Spinal cord (tissue), 10 donors: ENCODE measurements at places on chromosomes 1 and 21.

DNA sequence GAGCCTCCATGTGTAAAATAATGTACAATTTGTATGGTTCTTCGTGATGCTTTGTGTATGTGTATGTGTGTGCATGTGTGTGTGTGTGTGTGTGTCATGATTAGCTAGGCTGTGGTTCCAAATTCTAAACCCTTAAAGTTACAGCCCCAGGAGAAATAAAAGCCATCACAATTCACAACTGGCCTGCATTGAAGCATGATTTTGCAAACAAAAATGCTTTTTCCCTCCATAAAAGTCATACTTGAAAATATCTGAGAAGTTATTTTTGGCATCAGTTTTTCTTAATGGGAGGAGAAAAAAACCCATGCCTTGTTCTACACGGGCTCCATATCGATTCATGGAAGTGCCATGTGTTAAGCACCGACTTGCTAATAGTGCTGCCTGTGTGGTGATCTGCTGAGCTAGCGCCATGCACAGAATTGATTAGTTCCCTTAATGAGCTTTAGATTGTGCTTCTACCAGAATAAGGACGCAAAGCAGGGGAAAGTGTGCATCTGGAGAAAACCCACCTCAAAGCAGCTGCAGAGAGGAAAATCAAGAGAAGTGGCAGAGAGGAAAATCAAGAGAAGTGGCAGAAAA, 207.3 kb downstream of the DSCAM start:
- no peak overlapping the region for H3K4me3 ChIP-seq
- no peak for DNase-seq
- H3K27ac ChIP-seq, result no peak overlapping the region
- no peaks in the 10 kb centered on the region for H3K27me3 ChIP-seq
- H3K36me3 ChIP-seq, result no peaks in the 10 kb centered on the region
- H3K4me1 ChIP-seq, result peaks cover 19% of the 10 kb centered on the region

DNA sequence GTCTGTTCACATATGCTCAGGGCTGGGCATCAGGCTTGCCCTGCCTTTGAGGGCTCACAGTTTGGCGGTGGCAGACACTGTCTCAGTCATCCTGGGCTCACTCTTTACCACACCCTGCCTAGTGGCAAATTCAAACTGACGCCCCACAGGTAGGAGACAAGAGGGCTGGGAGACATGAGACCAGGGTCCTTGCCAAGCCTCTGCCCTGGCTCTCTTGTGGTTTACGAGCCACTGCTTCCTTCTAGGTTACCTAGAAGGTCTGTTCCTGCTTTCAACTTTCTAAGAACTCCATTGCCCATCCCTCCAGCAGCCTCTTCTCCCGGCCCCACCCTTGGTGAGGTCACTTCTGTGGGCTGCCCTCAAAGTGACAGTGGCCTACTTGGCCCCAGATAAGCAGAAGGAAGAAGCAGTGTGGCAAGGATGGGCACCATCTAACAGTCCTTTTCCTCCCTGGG, 10.5 kb downstream of the KIF21B start:
- peaks cover 93% of the 10 kb centered on the region for H3K4me1 ChIP-seq
- H3K4me3 ChIP-seq, result no peak overlapping the region
- H3K27me3 ChIP-seq, result no peaks in the 10 kb centered on the region
- peaks cover 25% of the 10 kb centered on the region for H3K36me3 ChIP-seq
- H3K27ac ChIP-seq, result peak overlapping the region; percentile 89
- DNase-seq, result no peak

DNA sequence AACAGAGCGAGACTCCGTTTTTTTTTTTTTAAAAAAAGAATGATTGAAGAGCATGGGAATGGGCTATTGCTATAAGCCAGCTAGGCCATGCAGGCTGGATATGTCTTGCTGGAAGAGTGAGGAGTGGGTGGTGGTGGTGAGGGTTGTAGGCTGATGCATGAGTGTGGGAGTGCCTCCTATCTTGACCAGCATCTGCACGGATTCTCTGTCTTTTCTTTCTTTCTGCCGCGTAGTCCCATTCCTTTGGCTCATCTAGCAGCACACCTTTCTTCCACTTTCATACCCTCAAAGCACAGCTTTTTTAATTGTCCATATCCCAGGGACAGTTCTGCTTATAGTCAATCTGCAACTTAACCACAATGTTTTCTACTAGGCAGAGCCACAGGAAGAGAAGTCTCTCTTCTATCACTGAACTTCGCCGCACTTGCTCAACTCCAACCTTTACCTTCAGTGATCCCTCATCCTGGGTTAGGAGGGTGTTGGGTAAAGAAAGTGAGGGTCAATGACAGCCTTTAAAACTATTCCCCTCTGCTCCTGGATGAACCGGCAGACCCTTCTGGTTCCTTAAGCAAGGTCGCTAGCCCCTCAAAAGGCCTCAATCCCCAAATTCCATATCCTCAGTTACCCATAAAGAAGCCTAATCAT, 15.2 kb downstream of the ADCY10 start:
- H3K27ac ChIP-seq, result no peak overlapping the region
- H3K27me3 ChIP-seq, result no peaks in the 10 kb centered on the region
- H3K4me1 ChIP-seq, result no peaks in the 10 kb centered on the region
- no peak overlapping the region for H3K4me3 ChIP-seq

GRCh38 chr1:24503870-24504523, 1.4 kb downstream of the RCAN3 start:
- H3K4me1 ChIP-seq, result peaks cover 11% of the 10 kb centered on the region
- no peak for DNase-seq
- H3K27me3 ChIP-seq, result peaks cover 32% of the 10 kb centered on the region
- H3K36me3 ChIP-seq, result no peaks in the 10 kb centered on the region

DNA sequence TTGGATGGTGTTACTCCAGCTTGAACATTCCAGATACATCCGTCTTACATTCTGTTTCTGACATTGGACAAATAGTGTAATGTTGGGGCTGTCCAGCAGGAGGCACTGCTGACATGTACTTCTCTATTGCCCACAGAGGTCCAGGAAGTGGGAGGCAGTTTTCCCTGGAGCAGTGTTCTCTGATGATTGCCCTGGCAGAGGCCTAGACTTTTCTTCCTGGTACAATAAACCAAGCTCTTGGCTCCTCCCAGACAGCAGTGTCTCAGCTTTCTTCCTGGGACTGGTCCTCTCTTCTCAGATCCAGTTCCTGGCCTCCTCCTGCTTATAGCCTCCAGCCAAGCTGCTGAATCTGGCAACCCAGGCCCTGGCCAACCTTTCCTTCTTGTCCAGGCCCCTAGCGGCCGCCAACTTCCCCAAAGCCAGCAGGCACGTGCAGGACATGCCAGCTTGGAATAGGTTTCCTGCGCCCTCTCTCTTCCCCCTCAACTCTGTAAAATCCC, 14.9 kb upstream of the IFNLR1 start:
- no peaks in the 10 kb centered on the region for H3K36me3 ChIP-seq
- peak; percentile 43 for DNase-seq
- no peak overlapping the region for H3K4me3 ChIP-seq
- H3K27ac ChIP-seq, result no peak overlapping the region
- H3K27me3 ChIP-seq, result no peaks in the 10 kb centered on the region
- peaks cover 11% of the 10 kb centered on the region for H3K4me1 ChIP-seq

DNA sequence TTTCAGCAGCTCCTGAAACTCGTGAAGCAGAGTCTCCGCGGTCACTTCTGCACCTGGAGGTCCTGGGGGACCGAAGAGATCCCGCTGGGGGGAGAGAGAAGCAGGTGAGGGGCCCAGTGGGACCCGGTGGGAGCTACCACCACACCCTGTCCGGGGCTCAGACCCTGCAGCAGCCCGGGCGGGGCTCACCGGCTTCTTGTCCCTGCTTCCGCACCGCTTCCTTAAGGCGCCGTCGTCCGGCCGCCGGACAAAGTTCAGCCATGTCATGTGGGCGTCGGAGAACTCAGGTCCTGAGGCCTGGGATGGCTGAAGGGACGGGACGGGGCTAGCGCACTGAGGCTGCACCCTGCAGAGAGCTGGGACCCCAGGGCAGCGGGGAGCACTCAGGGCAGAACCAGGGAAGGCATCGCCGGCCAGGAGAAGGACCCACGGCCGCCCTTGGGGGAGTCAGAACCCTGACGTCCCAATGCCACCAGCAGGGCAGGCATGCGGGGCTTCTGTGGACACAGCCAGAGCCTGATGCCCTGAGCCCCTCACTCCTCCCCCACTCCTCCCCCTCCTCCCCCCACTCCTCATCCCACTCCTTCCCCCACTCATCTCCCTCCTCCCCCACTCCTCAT, 2.2 kb downstream of the C1QTNF12 start:
- H3K36me3 ChIP-seq, result peaks cover 35% of the 10 kb centered on the region
- peaks cover 20% of the 10 kb centered on the region for H3K4me1 ChIP-seq
- DNase-seq, result no peak
- H3K27me3 ChIP-seq, result peaks cover 42% of the 10 kb centered on the region
- no peak overlapping the region for H3K27ac ChIP-seq
- no peak overlapping the region for H3K4me3 ChIP-seq

GRCh38 chr1:4108758-4109627, 208.9 kb upstream of the C1orf174 start:
- no peaks in the 10 kb centered on the region for H3K36me3 ChIP-seq
- H3K4me1 ChIP-seq, result peaks cover 18% of the 10 kb centered on the region
- H3K27me3 ChIP-seq, result no peaks in the 10 kb centered on the region
- H3K27ac ChIP-seq, result no peak overlapping the region

GRCh38 chr1:64133036-64133435, 70.4 kb upstream of the UBE2U start:
- H3K36me3 ChIP-seq, result no peaks in the 10 kb centered on the region
- no peak overlapping the region for H3K27ac ChIP-seq
- H3K4me3 ChIP-seq, result no peak overlapping the region
- H3K4me1 ChIP-seq, result no peaks in the 10 kb centered on the region
- DNase-seq, result no peak
- H3K27me3 ChIP-seq, result no peaks in the 10 kb centered on the region

DNA sequence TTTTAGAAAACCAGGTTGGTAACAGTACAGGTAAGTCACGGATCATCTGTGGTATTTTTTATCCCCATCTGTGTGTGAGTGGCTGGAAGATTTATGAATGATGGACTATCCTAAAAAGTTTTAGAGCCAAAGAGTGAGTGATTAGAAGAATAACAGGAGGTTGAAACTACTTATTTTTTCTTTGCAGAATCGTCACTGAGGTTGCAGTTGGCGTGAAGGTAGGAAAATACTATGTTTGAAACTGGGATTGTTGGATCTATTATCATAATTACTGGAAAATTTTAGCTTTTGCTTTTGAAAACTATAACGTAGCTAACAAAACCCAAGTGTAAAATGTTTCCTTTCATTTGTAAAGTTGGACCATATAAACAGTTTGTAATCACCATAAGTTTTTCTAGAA, 1.8 kb downstream of the PTBP2 start:
- no peaks in the 10 kb centered on the region for H3K27me3 ChIP-seq
- peaks cover 20% of the 10 kb centered on the region for H3K36me3 ChIP-seq
- DNase-seq, result no peak

GRCh38 chr1:73100216-73100615, 817.9 kb upstream of the NEGR1 start:
- H3K27me3 ChIP-seq, result no peaks in the 10 kb centered on the region
- no peaks in the 10 kb centered on the region for H3K4me1 ChIP-seq
- no peak overlapping the region for H3K27ac ChIP-seq
- no peak overlapping the region for H3K4me3 ChIP-seq
- H3K36me3 ChIP-seq, result no peaks in the 10 kb centered on the region

- no peaks in the 10 kb centered on the region for H3K27me3 ChIP-seq
- H3K36me3 ChIP-seq, result no peaks in the 10 kb centered on the region
- no peak overlapping the region for H3K4me3 ChIP-seq
- no peak overlapping the region for H3K27ac ChIP-seq
Observed at GRCh38 chr1:41891199-41891896, 27.4 kb downstream of the HIVEP3 start.

- H3K36me3 ChIP-seq, result peaks cover 5% of the 10 kb centered on the region
- H3K4me1 ChIP-seq, result peaks cover 17% of the 10 kb centered on the region
- peak; percentile 89 for DNase-seq
- peaks cover 2% of the 10 kb centered on the region for H3K27me3 ChIP-seq
- H3K4me3 ChIP-seq, result no peak overlapping the region
- H3K27ac ChIP-seq, result peak overlapping the region; percentile 57
Observed at GRCh38 chr1:29271724-29272123, 35.4 kb downstream of the PTPRU start.

DNA sequence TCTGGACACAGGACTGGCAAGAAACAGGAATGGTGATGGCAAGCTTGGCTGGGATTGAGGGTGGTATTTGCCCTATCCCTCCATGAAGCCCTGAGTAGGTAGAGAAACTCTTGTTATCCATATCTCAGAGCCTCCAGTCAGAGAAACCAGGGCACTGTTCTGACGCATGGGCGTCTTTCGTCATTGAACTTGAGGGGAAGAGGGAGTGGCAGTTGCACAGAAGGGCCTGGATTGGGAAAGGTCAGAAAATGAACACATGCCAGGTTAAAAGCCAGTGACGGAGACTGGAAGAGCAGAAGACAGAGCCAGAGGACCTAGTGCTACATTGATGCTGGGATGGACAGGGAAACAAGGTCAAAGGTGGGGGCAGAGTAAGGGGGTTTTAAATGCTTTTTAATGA, 516.7 kb downstream of the PLPP3 start:
- DNase-seq, result no peak
- H3K36me3 ChIP-seq, result no peaks in the 10 kb centered on the region
- no peak overlapping the region for H3K4me3 ChIP-seq
- H3K27me3 ChIP-seq, result no peaks in the 10 kb centered on the region
- H3K4me1 ChIP-seq, result no peaks in the 10 kb centered on the region
- no peak overlapping the region for H3K27ac ChIP-seq

DNA sequence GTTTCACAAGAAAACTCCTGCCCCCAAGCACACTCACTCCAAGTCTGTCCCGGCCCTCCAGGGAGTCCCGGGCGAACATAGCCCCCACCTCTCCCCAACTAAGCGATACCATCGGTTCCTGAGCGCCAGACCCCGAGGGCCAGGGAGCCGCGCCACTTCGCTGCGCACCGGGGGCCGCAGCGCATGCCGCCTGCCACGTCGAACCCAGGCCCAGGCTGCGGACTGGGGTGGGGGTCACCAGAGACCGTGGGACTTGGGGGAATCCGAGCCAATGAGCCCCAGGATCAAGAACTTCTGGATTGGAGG, 801 bp downstream of the RSPO1 start:
- H3K27me3 ChIP-seq, result peaks cover 95% of the 10 kb centered on the region
- peaks cover 10% of the 10 kb centered on the region for H3K4me1 ChIP-seq
- H3K27ac ChIP-seq, result no peak overlapping the region
- no peaks in the 10 kb centered on the region for H3K36me3 ChIP-seq

DNA sequence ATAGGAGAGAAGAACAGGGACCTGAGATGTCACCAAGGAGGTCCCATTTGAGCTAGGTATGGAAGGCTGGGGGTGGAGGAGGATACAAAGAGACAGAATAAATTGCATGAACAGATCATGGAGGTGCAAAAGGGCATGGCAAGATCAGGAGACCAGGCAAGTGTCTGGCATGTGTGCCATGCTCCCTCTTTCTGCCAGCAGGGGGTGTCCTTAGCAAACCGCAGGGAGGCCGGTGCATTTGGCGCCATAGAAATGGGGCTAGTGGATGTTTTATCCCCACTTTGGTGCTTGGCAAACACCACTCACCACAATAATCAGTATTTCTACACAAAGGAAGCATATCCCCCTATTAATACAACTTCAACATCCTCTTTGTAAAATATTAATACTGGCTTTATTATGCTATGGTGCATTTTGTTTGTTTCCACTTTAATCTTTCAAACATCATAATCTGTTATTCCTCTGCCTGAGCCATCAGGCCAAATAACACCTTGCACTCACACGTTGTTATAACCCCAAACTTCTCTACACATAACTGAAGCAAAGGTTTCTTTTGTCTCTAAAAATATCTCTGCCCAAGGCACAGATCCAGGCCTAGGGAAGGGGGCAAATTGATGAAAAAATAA, 25.9 kb downstream of the S100A6 start:
- no peaks in the 10 kb centered on the region for H3K36me3 ChIP-seq
- no peak overlapping the region for H3K4me3 ChIP-seq
- H3K27me3 ChIP-seq, result no peaks in the 10 kb centered on the region
- H3K27ac ChIP-seq, result no peak overlapping the region

GRCh38 chr1:8464377-8464776, 146.5 kb downstream of the SLC45A1 start:
- H3K27ac ChIP-seq, result peak overlapping the region; percentile 87
- no peak for DNase-seq
- H3K4me3 ChIP-seq, result no peak overlapping the region
- H3K36me3 ChIP-seq, result peaks cover 9% of the 10 kb centered on the region
